Vagina (tissue), 2 donors: ENCODE measurements at places on chromosomes 5 and 9. TPM values are rescaled to one million over a fixed set of nuclear protein-coding genes. Genes with fewer than 3 reads are reported as not detected.
A peak's percentile ranks its signal among the peaks of the same experiment; 100 is the strongest.

The EFNA5 gene
- 11.8 TPM for total RNA-seq

GRCh38 chr5:181222630-181223057 is 437 bp upstream of the TRIM41 start:
- peak overlapping the region; percentile 94 for H3K27ac ChIP-seq
- no peak for DNase-seq
- H3K27me3 ChIP-seq, result no peaks in the 10 kb centered on the region
- H3K4me3 ChIP-seq, result peak overlapping the region; percentile 75

The TNFSF15 gene
- total RNA-seq, result 0.74 TPM

GRCh38 chr5:33146881-33147280 is 293.9 kb upstream of the TARS1 start:
- H3K4me1 ChIP-seq, result no peaks in the 10 kb centered on the region
- H3K4me3 ChIP-seq, result no peak overlapping the region
- no peaks in the 10 kb centered on the region for H3K27me3 ChIP-seq
- H3K27ac ChIP-seq, result no peak overlapping the region
- no peaks in the 10 kb centered on the region for H3K36me3 ChIP-seq

DNA sequence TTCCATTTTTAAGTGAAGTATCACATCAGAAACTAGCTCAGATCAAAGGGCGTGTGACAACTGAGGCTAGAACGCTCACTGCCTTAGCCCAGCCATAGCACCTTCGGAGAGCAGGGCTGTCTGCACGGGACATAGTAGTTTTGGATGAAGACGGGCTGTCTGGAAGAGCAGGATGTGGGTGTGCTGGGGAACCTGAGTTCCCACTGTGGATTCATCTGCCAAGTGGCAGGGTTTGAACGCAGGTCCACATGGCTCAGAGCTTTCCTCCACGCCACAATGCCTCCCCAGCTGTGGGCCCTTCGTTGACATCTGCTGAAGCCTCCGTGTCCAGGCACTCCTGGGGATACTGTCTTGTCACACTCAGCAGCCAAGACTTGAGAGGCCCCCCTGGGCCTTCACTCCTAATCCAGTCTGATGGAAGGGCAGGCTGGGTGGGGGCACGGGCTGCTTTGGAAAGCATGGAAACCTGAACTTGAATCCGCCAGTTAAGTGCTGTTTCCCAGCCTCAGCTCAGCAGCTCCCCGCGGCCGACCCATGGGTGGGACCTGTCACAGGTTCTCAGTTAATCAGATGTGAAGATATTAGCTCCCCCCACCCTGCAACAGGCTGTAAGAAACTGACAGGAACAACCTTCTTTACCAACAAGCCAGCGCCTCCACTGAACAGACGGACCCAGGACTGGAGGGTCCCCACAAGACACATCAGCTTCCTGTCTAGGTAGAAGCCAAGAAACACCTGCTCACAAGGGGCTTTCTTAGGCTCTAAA is 228.1 kb downstream of the FANCC start:
- H3K4me1 ChIP-seq, result peaks cover 100% of the 10 kb centered on the region
- no peaks in the 10 kb centered on the region for H3K27me3 ChIP-seq
- no peak for DNase-seq
- no peak overlapping the region for H3K4me3 ChIP-seq
- no peaks in the 10 kb centered on the region for H3K36me3 ChIP-seq
- peak overlapping the region; percentile 93 for H3K27ac ChIP-seq

DNA sequence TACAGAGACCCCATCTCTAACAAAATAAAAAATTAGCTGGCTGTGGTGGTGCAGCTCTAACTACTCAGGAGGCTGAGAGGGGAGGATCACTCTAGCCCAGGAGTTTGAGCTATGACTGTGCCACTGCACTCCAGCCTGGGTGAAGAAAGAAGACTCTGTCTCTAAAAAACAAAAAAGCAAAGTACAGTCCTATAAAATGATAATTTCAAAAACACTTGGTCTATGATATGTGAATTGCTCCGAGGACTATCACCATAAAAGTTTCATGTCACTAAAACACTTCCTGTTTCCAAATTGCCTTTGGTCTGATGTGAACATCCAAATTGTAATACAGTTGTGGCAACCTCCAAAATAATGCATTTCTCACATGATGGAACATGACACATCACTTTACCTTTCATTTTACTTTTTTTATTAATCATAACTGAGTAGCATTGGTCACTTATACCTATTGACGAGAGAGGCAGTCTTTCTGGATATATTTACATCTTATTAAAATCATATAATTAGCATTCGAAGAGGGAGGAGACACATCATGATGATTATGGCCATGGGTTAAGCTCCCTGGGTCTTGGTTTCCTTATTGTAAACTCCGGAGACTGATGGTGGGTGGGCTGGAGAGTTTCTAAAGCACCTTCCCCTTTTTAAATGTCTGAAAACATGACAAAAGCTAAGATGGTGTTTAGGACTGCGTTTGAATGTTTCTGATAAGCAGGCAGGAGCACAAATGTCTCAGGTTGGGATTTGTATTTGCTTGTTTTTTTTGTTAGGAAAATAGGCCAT is 25.8 kb upstream of the CD180 start:
- no peaks in the 10 kb centered on the region for H3K27me3 ChIP-seq
- no peaks in the 10 kb centered on the region for H3K36me3 ChIP-seq
- H3K4me3 ChIP-seq, result no peak overlapping the region
- no peaks in the 10 kb centered on the region for H3K4me1 ChIP-seq
- H3K27ac ChIP-seq, result no peak overlapping the region
- no peak for DNase-seq

The FOXD4L4 gene
- not detected for total RNA-seq

The RIMOC1 gene
- 10.3 TPM for total RNA-seq

The DIPK1B gene
- 11.5 TPM for total RNA-seq

DNA sequence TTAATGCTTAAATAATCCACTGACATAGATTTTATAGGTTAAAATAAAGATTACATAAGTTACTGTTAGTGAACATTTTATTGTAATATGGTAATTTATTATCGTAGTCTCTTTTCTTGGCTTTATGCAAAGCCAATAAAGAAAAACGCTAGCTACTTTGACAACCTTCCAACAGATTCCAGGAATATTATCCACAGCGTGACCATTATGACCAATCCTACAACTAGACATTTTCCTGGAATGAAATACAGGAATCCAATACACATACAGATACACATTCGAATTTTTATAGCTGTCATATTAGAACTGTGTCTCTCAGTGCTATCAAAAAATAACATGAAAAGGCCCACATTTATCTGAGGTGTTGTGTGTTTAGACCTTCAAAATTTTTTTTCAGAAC is 13.1 kb downstream of the RPS23 start:
- H3K27ac ChIP-seq, result no peak overlapping the region
- DNase-seq, result no peak
- no peak overlapping the region for H3K4me3 ChIP-seq
- H3K4me1 ChIP-seq, result no peaks in the 10 kb centered on the region
- no peaks in the 10 kb centered on the region for H3K36me3 ChIP-seq

The NADK2 gene
- total RNA-seq, result 9.6 TPM
